HFFc6 (cell line): ENCODE measurements at places on chromosomes 3 and 15.

GRCh38 chr3:186653080-186653707 is 12.6 kb upstream of the HRG start:
- no peaks in the 10 kb centered on the region for H3K4me1 ChIP-seq
- H3K4me3 ChIP-seq, result no peak overlapping the region
- H3K36me3 ChIP-seq, result no peaks in the 10 kb centered on the region
- no peak for DNase-seq

- no peak for DNase-seq
- no peaks in the 10 kb centered on the region for H3K4me1 ChIP-seq
- no peak overlapping the region for H3K4me3 ChIP-seq
Measured at GRCh38 chr15:33822479-33822878, 145.8 kb upstream of the CHRM5 start.

GRCh38 chr3:9622438-9622837 is 26.9 kb upstream of the MTMR14 start:
- no peaks in the 10 kb centered on the region for H3K4me1 ChIP-seq
- H3K36me3 ChIP-seq, result no peaks in the 10 kb centered on the region
- H3K27me3 ChIP-seq, result peaks cover 22% of the 10 kb centered on the region
- H3K4me3 ChIP-seq, result no peak overlapping the region

DNA sequence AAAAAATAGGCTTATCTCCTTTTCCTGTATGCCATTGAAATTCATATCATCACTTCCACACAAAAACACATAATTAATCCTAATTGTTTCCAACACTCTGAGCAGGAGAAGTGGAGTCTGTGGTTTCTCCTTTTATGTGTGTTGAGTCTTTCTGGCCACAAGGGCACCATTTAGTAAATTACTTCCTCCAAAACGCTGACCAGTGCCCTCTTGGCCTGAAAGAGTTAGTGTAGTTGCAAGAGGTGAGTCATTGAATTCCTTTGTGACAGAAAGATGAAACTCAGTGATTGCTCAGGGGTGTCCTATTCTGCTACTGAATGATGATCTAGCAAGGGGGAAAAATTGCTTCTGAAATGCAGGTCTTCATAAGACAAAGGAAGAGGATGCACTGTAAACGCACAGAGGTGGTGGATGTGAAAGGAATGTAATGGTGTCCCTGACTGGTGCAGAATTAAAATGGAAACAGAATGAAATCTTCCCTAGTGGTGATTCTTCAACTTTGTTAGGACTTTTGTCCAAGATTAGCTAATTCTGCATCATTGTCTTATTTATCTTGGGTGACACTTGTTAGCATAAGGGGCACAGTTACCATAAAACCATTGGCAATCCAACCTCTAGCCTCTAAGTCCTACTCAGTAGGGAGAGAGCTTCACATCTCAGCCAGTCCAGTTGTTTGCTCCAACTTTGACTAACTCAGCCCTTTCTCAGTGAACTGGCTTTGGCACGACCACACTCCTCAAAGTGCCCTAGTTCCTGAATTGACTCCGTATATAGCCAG is 208.4 kb upstream of the NANOGP8 start:
- DNase-seq, result peak; percentile 78
- peak overlapping the region; percentile 3; the same call in 1 of the 2 replicates for H3K27ac ChIP-seq
- peaks cover 31% of the 10 kb centered on the region for H3K4me1 ChIP-seq
- peaks cover 2% of the 10 kb centered on the region for H3K27me3 ChIP-seq
- H3K4me3 ChIP-seq, result peak overlapping the region; percentile 1; the same call in 1 of the 2 replicates

DNA sequence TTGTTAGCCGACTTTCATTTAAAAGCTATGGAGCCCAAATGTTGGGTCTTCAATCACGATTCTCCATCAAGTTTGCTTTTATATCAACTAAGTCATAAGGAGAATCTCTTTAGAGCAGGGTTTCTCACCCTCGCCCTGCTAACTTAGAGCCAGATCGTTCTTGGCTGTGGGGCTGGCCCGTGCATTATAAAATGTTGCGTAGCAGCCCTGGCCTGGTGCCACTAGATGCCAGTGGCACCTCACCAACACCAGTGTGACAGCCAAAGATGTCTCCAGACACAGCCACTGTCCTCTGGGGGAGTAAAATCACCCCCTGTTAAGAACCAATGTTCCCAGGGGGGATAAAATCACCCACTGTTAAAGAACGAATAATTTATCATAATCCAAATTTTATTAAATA is 226.1 kb downstream of the OCA2 start:
- peaks cover 8% of the 10 kb centered on the region for H3K36me3 ChIP-seq
- H3K27ac ChIP-seq, result no peak overlapping the region
- H3K4me1 ChIP-seq, result no peaks in the 10 kb centered on the region
- DNase-seq, result no peak
- no peak overlapping the region for H3K4me3 ChIP-seq
- H3K27me3 ChIP-seq, result peaks cover 2% of the 10 kb centered on the region; the same call in 1 of the 2 replicates

DNA sequence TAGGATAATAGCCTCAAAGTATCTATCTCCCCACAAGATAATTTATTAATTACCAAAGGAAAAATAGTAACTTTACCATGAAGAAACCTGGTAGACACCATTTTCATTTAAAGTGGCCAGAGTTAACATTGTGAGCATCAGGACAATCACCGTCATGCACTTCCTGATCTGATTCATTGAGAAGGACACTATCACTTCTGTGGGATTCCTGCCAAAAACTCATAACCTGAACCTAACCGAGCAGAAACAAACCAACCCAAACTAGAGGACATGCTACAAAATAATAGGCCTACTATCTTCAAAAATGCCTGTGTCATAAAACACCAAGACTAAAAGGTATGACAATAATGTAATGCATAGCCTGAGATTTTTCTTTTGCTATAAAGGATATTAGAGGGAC is 39.0 kb downstream of the FSIP1 start:
- no peak for DNase-seq
- no peak overlapping the region for H3K27ac ChIP-seq
- H3K36me3 ChIP-seq, result no peaks in the 10 kb centered on the region; the same call in 1 of the 2 replicates
- H3K4me1 ChIP-seq, result peaks cover 49% of the 10 kb centered on the region
